ENCODE measurements at places on chromosomes 7 and 10.

DNA sequence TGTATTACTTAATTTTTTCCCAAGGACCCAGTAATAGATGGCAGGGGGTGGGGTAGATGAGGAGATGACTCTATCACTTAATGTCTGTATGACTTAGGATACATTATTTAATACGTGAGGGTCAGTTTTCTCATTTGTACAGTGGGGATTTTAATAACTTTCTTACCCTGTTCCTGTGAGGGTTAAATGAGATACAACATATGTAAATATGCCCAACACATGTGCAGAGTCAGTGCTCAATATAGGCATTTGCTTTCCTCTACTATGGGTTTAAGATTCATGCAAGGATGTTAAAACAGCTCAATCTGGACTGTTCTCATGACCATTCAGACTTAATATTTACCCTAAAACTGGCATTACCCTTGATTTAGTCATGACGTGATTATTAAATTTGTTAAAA lies 31.2 kb downstream of the ST7 start:
- no peak for DNase-seq

- no peak for DNase-seq
These were observed 36.5 kb upstream of the AKR1C2 start for GRCh38 chr10:5040010-5040673.

GRCh38 chr7:142784096-142784495 lies 13.3 kb downstream of the PRSS2 start:
- no peak for DNase-seq

DNA sequence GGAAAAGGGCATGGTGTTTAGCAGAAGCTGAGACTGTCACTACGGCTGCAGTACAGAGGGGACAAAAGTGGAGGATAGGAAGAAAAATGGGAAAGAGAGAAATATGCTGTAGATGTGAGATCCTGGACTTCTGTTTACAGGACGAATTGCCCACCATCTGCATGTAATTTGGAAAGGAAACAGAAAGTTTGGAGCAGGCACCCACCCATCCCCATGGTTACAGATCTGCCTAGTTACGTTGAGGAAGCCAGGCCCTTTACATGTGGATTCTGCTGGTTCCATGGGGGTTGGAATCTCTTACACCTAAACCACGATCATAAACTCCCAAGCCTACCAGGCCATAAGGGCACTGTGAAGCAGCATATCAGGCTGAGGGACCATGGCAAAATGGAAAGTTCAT lies 84.3 kb downstream of the WDFY4 start:
- no peak for DNase-seq

GRCh38 chr7:131547589-131547988 lies 8.8 kb downstream of the PODXL start:
- no peak for DNase-seq

- DNase-seq, result no peak
These were observed 63.2 kb downstream of the MKI67 start for GRCh38 chr10:128062881-128063563.

GRCh38 chr7:150800581-150801241 lies at the start of gene TMEM176A:
Gene TMEM176A, plus strand, starts transcription at chr7:150800769. Its CDS starts 782 bp downstream, at chr7:150801551.
- DNase-seq, result no peak

DNA sequence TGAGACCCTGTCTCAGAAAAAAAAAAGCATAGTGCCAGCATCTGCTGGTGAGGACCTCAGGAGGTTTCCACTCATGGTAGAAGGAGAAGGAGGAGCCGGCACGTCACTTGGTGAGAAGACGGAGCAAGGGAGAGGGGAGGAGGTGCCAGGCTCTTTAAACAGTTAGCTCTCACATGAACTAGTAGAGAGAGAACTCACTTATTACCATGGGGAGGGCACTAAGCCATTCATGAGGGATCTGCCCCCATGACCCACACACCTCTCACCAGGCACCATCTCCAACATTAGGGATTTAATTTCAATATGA lies 62.9 kb upstream of the VKORC1L1 start:
- no peak for DNase-seq

- no peak for DNase-seq
These were observed 31.9 kb downstream of the PIP4K2A start for GRCh38 chr10:22682237-22683139.

DNA sequence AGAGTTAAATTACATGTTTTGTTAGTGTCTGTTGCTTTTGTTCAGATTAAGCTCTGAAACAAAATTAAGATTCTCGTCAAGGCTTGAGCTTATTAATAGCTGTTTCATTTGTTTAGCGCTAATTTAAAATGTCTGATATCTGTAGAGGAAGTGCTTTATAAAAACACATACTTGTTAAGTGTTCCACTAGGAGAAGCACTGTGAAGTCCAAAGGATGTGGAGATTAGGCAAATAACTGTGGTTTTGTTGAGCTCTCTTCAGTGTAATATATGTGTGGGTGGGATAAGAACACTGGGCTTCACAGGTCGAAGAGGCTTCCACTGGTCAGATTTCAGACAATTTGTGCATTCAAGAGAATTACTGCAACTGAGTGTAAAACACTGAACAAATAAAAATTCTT lies 242.0 kb downstream of the AUTS2 start:
- DNase-seq, result no peak

DNA sequence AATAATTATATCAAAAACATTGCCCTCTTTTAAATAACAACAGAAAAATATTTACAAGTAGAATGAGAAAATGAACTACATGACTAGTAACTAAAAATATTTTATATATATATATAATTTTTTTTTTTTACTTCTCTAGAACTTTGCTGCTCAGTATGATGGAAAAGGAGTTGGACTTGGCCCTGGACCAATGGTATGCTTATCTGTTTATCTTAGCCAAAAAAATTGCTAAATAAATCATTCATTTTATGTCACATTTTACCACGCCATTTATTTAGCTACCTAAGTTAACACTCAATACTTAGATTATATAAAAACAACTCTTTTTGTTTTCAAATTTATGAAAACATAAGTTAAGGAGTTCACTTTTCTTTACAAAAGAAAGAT lies 6.7 kb downstream of the COL1A2 start:
- DNase-seq, result no peak

DNA sequence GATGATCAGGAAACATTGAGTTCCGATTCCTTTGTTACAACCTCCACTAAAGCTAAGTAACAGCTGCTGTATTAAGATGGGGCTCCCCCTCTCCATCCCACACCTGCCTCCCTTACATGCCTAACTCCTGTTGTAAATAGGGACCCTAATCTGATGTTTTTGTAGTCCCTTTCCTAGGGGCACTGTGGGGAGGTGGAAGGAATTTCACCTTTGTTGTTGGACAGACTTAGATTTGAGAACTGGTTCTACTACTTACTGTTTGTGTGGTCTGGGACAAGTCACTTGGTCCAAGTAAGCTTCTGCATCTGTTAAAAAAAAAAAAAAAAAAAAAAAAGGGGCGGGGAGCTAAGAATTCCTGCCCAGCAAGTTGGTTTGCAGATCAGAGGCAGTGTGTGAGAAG lies 42.6 kb downstream of the KIAA1217 start:
- no peak for DNase-seq

DNA sequence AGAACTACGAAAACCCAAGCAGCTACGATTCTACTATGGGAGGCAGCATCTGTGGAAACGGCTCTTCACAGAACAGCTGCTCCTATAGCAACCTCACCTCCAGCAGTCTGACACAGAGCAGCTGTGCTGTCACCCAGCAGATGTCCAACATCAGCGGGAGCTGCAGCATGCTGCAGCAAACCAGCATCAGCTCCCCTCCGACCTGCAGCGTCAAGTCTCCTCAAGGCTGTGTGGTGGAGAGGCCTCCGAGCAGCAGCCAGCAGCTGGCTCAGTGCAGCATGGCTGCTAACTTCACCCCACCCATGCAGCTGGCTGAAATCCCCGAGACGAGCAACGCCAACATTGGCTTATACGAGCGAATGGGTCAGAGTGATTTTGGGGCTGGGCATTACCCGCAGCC lies 81.6 kb upstream of the SAMD8 start:
- DNase-seq, result no peak

GRCh38 chr10:110241407-110241806 lies 34.0 kb downstream of the MXI1 start:
- no peak for DNase-seq

DNA sequence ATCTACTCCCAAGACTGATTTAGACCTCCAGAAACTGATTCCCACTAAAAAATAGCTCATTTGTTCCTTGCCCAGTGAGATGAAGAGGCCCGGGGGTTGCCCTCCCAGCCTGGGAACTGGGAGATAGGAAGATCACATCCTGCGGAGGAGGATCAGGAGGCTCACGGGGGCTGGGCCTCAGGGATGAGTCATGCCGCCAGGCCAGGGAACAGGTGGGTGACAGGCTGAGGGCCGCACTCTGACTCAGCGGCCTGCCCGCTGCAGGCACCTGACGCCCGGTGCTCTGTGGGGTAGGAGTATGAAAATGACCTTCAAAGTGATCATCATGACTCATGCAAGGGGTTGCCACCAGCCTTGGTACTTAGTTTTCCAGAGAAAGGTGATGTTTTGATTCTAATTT lies 104.5 kb upstream of the ZPBP start:
- peak; percentile 49 for DNase-seq

DNA sequence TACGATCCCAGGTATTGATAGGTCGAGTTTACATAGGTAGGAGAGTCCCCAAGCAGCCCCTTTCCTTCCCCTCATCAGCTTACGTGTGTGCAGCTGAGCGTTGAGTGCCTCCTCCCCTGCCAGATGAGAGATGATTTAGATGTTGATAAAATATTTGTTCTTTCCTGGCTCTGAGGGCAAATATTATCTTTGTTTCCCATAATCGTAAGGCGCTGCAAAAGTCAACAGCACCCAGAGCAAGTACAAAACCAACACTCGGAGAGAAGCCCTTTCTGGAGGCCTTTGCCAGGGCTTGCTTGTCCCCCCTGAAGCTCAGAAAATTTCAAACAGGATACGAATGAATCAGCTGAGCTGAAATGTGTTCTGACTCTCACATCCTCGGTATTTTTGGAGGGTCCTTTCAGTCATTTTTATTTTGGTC lies 683.2 kb downstream of the LRMDA start:
- peak; percentile 40 for DNase-seq

GRCh38 chr10:98340261-98340939 lies 72.4 kb upstream of the LOXL4 start:
- DNase-seq, result no peak

- DNase-seq, result no peak
These were observed 540.6 kb downstream of the ZWINT start for GRCh38 chr10:55820478-55820877.

DNA sequence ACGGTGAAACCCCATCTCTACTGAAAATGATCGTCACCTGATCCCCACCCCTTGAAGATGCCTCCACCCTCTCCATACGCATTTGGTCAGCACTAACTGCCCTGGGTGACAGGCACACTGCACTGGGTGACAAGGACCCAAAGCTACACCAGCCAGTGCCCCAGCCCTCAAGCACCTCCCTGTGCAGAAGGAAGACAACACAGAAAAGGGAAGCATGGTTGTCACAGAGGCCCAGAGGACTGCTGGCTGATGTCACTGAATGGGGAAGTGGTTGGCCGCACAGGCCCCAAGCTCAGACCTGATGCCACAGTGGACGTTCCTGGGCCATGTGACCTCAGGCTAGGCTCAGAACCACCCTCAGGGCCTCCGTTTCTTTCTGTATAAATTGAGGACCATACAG lies 4.2 kb upstream of the PILRA start:
- DNase-seq, result no peak

DNA sequence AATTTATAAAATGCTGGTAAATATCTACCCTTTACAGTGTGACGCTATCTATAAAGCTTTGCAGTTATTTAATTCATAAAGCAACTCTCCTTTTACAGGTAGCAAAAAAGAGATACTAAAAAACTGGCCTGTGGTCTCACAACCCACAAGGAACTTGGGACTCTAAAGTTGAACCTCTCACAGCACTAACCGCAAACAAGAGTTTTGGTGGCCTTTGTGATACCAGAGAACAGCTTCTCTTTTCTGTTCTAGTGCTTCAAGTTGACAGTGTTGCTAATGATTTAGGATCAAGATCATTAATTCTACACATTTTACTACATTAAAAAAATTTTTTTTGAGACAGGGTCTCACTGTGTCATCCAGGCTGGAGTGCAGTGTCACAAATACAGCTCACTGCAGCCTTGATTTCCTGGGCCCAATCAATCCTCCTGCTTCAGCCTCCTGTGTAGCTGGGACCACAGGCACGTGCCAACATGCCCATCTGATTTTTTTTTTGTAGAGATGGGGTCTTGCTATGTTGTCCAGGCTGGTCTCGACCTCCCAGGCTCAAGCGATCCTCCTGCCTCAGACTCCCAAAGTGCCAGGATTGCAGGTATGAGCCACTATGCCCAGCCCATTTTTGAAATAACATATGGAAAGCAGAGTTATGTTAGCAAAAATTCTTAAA lies 56.0 kb upstream of the ST8SIA6 start:
- DNase-seq, result no peak

Measured in SHP77 treated with DMSO at 0.1 percent for 48 hours (cell line).